AG10803 (cell line): ENCODE measurements at places on chromosomes 3 and 15.

- no peak for DNase-seq
These were observed 173.3 kb downstream of the TMEM108 start for GRCh38 chr3:133211449-133211848.

GRCh38 chr3:64316971-64317370 lies 91.7 kb upstream of the PRICKLE2 start:
- DNase-seq, result no peak

GRCh38 chr3:157029365-157029790 lies 130.6 kb downstream of the CCNL1 start:
- no peak for DNase-seq

DNA sequence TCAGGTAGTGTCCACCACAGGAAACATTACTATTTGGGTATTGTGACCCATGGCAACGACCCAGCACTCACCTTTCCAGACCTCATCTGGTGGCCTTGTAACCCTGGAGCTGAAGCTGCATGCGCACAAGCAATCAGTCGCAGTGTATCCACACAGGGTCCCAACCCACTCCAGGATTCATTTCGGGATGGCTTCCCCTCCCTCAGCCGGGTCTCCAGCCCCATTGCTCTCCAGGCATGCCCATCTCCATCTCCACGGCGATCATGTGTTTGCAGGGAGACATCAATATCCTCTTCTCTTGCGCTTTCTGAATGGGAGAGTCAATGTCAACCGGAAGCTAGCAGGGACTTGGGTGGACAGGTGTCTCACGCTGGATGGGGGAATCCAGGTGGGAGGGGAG lies 35.2 kb downstream of the GOLGA6L2 start:
- DNase-seq, result no peak

- no peak for DNase-seq
These were observed 44.6 kb downstream of the PTPN23 start for GRCh38 chr3:47425383-47425778.

GRCh38 chr15:90059208-90059985 lies 42.9 kb downstream of the IDH2 start:
- DNase-seq, result no peak

- DNase-seq, result peak; percentile 94
These were observed 44.6 kb downstream of the ZBTB38 start for GRCh38 chr3:141412936-141413354.

DNA sequence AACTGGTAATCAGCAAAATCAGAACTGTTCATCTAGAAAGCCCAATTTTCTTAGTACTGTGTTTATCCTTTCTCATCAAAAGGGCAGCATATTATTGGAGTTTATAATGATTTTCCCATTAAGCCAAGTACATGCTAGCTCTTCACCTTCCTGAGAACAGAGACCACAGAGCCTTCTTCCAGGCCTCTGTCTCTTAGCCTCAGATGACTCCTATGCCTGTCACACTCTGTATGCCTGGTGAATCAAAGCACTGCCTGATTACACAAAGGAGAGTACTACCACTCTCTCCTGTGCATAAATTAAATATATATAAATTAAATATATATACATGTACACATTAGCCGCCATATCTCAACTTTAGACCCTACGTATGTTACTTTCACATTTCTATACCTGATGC lies 636.1 kb downstream of the NTRK3 start:
- no peak for DNase-seq

DNA sequence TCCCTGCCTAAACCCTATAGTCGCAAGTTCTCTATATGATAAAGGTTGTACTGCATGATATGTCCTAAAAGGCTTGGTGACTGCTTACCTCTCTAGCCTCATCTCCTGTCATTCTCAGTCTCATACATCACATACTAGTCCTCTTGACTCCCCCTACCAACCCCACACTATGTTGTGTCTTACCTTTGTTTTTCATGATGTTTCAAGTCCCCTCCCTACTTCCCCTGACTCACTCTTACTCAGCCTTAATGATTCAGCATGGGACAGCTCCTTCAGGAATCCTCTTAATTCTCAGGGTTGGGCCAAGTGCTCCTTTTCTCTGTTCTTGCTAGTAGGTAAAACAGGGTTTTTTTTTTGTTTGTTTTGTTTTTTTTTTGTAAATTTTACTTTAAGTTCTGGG lies 49.6 kb downstream of the SLMAP start:
- peak; percentile 54 for DNase-seq

DNA sequence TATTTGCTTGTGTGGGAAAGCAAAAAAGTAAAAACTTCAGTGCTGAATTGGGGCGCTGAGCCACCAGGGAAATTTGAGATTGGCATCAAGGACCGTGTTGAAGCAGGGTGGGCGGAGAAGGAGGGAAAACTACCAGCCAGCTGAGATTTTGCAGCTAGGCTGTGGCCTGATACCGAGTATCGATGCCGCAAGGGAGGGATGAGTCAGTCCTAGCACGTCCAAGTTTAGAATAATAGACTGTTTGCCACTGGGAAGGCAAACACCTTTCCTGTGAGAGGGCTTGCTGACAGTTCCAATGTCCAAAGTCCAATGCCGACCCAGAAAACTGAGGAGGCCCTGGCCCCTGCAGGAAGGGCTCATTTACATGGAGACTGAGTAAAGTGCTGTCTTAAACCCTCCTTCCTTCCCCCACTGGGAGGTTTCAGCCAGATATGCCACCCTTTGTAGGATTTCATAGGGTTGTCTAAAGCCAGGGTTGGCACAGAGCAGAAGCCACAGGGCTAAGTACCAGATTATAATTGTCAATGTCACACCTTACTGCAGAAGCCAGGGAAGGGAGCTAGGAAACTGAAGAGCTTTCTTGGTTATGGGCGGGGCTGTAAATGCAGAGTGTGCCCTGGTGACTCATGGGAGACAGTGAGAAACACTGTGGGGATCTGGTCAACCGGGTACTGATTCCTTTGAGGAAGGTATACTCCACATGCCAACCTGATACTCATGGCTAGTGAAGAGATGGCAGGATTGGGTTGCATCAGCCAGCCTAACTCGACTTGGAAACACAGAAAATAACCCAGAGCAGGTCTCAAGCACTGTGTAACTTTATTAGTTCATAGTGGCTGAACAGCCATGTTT lies 28.4 kb upstream of the PIK3CB start:
- peak; percentile 44 for DNase-seq

DNA sequence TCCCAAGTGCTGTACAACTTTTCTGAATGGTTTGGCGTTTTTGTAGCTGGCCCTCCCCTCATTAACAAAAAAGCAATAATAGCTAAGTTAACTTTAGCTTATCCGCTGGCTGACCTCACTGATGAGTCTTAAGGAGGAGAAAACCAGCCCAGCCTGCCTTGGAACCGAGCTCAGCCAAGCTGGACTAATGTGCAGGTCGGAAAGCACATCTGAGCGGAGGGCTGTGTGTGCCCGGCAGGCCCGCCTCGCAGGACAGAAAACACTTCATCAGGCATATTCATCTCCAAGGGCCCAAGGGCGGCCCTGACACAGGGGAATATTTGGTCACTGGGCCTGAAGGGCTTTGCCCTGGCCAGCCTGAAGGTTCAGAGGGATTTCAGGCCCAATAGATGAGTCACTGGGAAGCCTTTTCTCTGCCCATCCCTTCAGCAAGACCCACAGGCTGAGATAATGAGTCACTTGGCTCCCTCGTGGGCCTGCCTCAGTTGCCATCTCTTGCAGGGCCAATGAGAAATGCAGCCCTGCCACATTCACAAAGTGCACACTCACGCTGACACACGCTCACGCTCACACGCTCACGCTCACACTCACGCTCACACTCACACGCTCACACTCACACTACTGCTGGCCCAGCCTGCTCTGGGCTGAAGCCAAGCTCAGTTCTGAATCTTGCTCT lies 75.1 kb downstream of the SLC12A8 start:
- peak; percentile 67 for DNase-seq

DNA sequence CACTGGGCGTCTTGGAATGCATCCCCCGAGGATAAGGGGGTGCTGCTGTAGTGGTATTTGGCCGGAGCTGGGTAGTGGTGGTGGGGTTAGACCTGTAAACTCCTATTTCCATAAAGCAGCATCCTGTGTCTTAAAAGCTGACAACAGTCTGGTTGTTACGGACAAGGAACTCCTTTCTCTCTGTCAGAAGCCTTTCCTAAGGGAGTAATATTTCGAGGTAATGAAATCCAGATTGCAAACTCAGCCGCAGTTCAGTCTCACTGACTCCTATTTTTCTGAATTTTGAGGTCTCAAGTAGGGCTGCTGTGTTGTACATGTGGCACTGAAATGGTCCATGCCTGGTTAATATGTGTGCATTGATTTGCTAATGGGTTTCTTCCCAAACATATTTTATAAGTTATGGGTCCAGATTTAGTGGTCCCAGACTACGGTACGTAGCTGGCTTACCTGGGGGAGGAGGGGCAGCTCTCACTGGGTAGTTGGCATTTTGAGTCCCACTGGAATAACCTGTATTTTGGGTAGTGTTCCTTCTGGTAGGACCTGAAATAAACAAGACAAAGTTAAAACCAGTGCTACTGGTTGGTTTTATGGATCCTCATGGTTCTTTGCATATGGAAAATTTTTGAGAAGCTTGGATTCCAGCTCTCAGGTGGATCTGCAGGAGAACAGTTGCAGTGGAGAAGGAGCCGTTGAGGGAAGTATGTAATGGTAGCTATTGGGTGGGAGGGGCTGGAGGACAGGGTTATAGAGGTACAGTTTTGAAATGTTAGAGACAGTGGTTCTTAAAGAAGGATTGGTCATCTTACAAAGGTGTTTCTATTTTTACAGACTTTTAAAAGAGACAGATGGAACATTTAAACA lies 48.6 kb upstream of the LDHAL6B start:
- peak; percentile 52 for DNase-seq

GRCh38 chr15:68232937-68233336 lies 3.4 kb upstream of the CLN6 start:
- DNase-seq, result no peak

DNA sequence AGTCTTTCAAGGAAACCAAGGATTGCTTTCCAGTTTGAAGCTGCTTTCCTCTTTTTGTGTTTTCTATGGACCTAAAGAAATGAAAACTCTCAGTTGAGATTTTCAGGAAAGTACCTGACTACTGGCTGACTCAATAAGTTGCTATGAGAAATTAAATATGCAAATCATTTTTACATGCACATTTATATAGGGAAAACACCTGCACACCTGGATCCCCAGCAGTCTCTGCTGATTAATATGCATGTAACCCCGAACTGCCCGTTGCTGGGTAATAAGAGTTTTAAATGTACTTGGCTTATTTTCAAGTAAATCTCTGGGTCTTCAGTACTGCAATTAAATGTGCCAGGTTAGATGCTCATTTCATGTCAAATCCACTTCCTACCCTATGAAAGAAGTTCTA lies 77.2 kb downstream of the KBTBD8 start:
- DNase-seq, result no peak

GRCh38 chr15:73704869-73705645 lies 20.9 kb downstream of the CD276 start:
- DNase-seq, result peak; percentile 38

GRCh38 chr3:113212150-113212843 lies 940 bp downstream of the BOC start:
- peak; percentile 59 for DNase-seq

GRCh38 chr3:3154879-3155610 lies 24.4 kb downstream of the CRBN start:
- no peak for DNase-seq

DNA sequence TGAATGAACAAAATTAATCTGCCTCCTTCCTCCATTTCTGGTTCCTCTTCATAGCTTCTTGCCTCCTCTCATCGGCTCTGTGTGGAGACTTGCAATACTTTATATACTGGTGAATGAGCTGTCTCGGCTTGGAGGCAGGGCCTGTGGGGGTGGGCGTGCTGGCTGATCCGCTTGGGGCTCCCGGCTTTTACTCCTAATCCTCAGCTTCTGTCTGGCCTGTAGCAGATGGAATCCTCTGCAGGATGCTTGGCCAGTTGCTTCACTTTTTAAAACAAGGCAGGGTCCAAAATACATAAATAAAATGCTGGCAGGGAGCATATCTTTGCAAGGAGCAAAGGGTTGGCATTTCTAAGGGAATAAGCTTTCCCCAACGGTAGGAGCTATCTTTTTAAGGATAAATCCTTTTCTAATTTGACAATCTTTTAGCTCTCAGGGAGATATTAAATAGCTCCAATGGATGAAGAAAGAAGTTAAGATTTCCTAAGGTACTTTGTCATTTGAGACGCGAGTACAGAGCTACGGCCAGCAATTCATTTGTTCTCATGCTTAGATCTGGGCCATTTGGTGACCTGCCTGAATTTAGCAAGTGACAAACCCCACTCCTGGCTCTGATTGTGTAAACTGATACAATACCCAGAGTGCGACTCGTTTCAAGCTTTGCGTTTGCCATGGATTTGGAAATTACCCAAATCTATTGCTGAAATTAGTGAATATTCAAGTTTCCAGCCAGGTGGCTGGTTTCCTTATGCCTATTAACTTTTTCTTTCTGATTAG lies 18.9 kb downstream of the SV2B start:
- DNase-seq, result no peak

- no peak for DNase-seq
These were observed 51.9 kb downstream of the RHCG start for GRCh38 chr15:89444241-89445225.
